ENCODE measurements at places on chromosomes 2 and 18.

DNA sequence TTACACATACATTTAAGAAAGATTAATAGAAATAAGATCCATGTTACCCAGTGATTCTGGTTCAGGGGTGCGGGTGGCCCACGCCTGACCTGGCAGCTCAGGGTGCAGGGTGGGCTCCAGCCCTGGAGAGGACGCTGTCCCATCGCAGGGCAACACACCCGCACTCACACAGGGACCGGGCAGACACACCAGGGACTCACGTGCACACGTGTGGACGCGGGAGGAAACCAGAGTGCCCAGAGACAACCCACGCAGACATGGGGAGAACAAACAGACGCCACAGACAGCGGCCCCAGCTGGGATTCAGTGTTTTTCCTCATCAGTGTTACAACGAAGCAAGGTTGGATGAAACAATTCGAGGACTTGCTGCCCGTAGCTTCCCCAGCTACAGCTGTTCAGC is 8.4 kb upstream of the ALLC start:
- no peak for DNase-seq

GRCh38 chr18:7921938-7922587 is 354.9 kb downstream of the PTPRM start:
- DNase-seq = no peak

GRCh38 chr2:221447310-221447709 is 124.8 kb downstream of the EPHA4 start:
- DNase-seq = no peak

GRCh38 chr18:58255701-58256311 is 211.8 kb downstream of the NEDD4L start:
- DNase-seq = no peak

DNA sequence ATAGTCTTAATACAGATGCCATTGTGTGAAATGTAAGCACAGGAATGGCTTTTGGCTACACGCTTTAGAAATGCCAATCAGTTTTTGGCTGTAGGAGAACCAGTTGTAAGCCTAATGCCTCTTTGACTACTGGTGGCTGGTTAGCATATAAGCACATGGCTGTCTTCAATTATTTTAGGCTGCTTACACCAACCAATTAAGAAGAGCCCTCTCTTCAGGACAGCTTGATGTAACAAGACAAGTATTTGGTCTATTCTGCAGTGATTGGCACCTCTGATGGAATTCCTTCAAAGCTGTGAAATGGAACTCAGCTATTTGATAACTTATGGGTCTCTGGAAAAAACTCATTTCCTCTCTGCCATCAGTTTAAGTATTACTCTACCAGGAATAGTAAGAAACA is 680.1 kb upstream of the FSHR start:
- DNase-seq = no peak

- DNase-seq = no peak
These were observed 173.6 kb downstream of the LDLRAD4 start for GRCh38 chr18:13392029-13392750.

DNA sequence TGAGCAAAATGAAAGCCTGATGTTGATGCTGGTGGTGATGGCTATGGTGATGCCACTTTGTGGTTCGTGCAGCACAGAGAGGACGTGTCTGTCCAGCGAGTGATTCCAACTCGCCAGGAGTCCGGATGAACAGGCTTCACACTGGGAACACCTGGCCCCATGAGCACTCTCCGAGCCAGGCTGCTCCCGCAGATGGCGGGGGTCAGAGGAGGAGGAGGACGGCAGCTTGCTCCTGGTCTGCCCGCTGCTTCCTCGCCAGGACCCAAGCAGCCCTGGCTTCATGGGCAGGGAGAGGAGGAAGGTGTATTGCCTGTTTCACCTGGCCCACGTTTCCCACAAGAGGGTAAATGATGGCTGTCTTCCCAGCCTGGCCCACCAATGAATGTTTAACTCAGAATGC is 121.6 kb downstream of the MTCL1 start:
- DNase-seq = no peak

GRCh38 chr2:148887350-148888002 is 12.4 kb downstream of the KIF5C start:
- DNase-seq = no peak

DNA sequence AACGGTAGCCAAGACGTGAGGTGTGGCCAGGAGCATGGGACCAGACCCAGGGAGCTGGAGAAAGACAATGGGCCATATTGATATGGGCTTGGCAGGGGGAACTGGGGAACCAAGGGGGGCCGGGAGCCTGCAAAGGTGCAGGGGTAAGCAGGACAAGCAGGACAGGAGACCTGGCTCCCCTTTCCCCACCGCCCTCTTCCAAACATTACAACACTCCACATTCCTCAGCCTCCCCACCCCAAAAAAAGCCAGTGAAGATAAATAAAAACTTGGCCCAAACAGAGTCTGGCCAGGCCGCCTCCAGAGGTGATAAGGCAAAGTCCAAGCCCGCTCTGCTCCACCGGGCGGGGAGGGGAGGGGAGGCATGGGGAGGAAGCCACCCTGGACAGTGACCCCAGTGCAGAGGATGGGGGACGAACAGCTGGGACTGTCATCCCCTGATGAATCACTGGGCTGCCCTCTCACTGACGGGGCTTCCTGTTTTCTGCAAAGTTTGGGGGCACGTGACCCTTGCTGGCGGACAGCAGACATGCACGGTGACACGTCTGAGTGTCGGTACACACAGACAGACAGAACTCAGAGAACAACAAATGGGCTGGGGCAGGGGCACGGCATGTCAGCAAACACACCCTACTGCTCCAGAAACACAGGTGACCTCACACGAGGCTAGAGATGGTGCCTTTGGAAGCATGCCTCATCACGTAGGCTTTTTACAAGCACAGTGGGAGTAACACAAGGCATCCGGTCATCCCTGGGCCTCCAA is 100.2 kb downstream of the TNS1 start:
- no peak for DNase-seq

GRCh38 chr2:218658671-218659257 is 659 bp downstream of the ZNF142 start:
- DNase-seq = peak; percentile 79

GRCh38 chr2:6679471-6679870 is 186.2 kb downstream of the CMPK2 start:
- DNase-seq = no peak

GRCh38 chr2:156890529-156891148 is 366.9 kb upstream of the GALNT5 start:
- DNase-seq = no peak
